ENCODE measurements at places on chromosomes 7 and 10.

GRCh38 chr7:155583636-155584035 is 37.3 kb upstream of the CNPY1 start:
- no peak for DNase-seq

DNA sequence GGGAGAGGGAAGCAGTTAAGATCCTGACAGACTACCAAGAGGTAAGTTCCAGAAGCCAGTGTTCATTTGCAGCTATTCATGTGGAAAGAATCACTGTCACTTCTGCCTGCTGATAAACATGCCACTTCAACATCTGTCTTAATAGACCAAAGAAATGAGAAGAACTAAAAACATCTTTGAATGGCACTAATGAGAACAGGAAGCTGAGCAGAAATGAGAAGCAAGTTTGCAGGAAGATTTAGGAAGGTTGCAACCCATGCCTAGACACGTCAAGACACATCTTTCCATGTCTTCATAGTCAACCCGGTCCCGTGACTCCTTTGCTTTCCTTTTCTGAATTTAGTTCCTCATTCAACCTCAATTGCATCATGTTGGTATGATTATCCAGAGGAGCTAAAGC is 180.0 kb downstream of the PDE1C start:
- DNase-seq: peak; percentile 89

GRCh38 chr10:132939957-132940790 is 2.2 kb downstream of the CFAP46 start:
- peak; percentile 48 for DNase-seq

- no peak for DNase-seq
Observed at GRCh38 chr10:103459615-103460014, 915 bp upstream of the CALHM1 start.

GRCh38 chr10:59212301-59212798 is 35.9 kb downstream of the PHYHIPL start:
- DNase-seq: no peak
